Right kidney (tissue), 9 donors: ENCODE measurements at places on chromosomes 1 and 21.

- DNase-seq = no peak
Measured at GRCh38 chr1:85616364-85616705, 35.8 kb downstream of the CCN1 start.

DNA sequence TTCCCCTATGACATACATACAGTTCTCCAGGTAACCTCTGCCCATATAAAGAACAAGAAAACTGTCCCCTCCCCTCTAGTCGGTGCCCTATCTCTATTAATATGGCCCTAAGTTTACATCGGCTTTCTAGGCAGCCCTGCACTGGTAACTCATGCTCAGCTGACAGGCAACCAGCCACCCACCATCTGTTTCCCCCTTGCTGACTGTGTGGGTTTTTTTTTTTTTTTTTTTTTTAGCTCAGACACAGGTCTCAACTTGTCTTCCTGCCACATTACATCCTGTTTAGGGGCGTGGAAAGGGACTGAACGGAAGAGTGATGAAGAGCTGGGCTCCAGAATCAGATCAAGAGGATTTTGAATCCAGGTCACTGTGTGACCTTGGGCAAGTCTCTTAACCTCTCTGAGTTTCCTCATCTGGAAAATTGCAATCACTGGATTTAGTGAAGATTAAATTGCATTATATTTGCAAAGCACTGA, 14.0 kb downstream of the LAPTM5 start:
- no peak for DNase-seq

DNA sequence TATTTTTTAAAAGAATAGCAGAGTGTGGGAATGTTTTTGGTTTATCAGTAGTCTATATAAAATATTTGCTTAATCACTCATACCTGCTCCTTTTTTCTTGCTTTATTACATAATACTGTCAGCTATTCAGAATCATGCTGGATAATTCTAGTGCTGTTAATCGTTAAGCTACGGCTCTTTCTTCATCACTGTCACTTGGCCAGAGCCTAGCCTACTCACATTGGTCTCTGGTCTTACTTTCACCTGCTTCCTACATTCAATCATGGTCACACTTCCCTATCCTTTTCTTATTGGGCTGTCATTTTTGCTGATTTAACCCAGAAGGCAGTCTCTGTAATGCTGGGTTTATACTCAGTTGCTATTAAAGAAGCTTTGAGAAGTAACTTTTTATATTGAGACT, 2.5 kb downstream of the KLHL20 start:
- no peak for DNase-seq

DNA sequence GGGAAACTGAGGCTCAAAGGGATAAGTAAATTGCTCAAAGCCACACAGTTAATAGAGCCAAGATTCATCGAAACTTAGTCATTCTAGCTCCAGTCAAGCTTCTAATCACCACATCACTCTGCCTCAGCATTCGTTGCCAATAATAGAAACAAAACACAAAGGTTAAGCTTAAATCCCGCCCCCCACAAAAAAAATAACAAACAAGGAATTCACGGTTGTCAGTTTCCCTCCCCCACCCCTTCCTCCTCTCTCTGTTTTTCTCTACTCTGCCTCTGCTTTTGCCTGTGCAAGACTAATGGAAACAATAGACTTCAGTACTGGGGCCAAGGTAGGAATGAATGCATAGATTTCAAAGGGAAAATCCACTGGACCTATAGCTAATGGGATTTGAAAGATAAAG, 70.7 kb upstream of the ZNF644 start:
- DNase-seq = no peak

- DNase-seq = no peak
Measured at GRCh38 chr1:43834280-43835081, 99.1 kb upstream of the ARTN start.

DNA sequence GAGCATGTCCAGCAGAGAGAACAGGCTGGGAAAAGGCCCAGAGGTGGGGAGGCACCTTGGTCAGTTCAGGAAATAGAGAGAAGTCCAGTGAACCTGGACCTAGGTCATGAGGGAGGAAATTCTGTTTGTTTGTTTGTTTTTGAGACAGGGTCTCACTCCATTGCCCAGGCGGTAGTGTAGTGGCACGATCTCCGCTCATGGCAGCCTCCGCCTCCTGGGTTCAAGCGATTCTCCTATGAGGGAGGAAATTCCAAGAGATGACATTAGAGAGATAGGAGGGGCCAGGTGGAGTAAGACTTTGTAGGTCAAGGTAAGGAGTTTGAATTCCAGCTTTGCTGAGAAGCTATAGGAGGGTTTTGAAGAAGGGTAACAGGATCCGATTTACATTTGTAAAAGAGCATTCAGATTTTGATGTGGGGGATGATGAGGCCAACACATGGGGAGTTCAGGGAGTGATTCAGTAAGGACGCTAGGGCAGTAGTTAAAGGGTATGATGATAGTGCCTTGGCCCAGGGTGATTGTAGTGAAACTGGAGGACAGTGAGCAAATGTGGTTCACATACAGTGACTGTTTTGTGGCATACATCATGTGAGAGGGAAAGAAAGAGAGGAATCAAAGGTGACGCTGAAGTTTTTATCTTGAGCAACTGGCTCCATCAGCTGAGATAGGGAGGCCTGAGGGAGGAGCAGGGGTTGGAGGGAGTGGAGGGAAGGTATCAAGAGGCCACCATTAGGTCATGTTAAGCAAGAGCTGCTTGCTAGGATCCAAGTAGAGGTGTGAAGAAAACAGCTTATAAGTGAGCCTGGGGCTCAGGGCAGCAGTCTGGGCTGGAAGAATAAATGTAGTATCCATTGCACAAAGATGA, 8.3 kb upstream of the TRABD2B start:
- DNase-seq = no peak

DNA sequence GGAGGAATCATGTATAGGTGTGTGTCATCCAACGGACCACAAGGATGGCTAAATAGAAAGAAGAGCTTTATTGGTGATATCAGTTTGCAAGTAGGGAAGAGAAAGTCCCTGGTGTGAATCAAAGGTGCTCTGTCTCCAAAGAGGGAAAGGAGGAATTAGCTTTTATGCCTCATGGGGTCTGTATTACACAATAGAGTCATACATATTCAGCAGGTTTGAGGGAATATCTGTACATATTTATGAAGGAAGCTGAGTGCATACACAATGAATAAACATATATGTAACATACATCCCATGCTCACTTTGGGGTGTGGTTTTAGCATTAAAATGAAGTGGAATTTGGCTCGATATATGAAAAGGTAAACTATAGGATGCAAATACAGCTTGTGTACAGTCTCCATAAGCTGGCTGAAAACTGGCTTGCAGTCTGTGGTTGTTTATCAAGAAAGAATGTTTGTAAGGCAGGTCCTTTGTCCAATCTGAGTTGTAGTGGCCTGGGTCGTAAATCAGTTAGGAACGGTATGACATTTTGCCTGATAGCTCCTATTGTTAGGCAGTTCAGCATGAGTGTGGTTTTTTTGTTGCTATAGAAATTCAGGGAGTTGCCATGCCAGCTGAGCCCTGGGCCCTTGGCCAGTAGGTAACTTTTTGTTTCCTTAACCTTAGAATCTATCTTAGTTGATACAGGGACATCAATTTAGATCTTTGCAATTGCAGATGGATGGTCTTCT, 198.0 kb upstream of the ZP4 start:
- no peak for DNase-seq

- no peak for DNase-seq
Measured at GRCh38 chr1:70509996-70510876, 99.2 kb downstream of the CTH start.

- no peak for DNase-seq
Measured at GRCh38 chr1:157499521-157499920, 52.8 kb downstream of the FCRL5 start.

DNA sequence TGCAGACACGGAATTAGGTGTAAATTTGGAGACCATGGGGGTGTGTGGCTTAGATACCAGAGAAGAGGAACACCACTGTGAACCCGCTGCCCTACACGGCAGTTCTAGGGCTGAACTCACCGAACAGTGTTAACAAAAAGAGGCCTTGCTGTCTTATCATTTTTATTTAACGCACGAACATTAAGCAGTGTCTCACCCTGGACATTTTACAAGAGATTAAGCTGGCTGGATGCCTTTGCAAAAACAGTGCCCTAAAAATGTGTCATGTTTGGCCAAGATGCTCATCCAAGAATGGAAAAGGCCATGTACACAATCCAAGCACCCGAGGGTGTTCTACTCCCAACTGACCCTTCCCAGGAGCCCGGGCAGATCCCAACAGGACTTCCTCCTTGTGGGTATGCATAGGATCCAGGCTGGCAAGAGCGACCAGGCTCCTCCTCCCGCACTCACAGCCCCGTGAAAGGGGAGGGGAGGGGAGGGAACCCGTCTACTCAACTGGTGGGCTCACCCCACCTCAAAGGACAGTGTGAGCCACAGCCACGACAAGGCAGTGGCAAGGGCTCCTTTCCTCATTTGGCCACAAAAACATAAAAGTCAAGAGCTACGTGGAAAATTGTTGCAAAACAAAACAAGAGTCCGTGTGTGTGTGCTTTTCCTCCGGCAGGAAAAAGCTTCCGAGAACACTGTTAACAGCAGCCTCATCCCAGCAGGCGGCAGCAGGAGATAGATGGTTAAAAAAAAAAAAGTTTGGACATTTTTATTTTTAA, 20.3 kb downstream of the C2CD2 start:
- DNase-seq = no peak
